ENCODE measurements at places on chromosomes 1 and 21.

- DNase-seq: peak; percentile 81
These were observed 470 bp downstream of the RPRD2 start for GRCh38 chr1:150364231-150365003.

- peak; percentile 50 for DNase-seq
These were observed 49.4 kb upstream of the KIAA1614 start for GRCh38 chr1:180863158-180863775.

DNA sequence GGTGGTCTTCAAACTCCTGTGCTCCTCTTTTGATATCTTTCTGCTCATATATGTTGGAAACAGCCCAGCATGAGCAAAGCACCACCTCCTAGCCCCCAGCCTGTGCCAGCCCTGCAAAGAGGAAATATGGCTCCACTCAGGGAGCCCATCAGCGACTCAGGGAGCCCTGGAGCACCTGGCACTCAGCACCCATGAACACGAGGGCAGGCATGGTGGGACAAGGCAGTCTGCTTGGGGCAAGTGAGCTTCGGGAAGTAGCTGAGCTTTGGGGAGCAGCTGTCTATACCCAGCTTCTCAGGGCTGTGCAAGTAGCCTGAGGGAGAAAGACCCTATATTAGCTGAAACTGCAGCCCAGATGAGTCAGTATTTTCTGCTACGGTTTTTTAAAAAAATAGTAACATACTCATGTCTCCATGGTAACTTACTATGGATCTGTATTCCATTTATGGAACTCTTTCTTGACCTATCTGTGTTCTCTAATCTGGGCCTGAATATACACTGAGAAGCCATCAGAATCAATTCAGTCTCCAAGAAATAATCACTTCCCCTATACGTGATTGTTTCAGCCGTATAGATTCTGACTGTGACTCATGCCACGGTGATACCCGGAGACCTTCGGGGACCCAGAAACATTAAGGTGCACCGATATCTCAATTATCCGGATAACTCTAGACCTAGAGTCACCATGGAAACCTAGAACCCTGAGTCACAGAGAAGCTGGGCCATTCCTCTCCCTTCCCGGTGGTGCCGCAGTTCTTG lies 1.5 kb upstream of the ETS2 start:
- no peak for DNase-seq

GRCh38 chr1:27360159-27361043 lies 6.4 kb downstream of the MAP3K6 start:
- DNase-seq: peak; percentile 66

DNA sequence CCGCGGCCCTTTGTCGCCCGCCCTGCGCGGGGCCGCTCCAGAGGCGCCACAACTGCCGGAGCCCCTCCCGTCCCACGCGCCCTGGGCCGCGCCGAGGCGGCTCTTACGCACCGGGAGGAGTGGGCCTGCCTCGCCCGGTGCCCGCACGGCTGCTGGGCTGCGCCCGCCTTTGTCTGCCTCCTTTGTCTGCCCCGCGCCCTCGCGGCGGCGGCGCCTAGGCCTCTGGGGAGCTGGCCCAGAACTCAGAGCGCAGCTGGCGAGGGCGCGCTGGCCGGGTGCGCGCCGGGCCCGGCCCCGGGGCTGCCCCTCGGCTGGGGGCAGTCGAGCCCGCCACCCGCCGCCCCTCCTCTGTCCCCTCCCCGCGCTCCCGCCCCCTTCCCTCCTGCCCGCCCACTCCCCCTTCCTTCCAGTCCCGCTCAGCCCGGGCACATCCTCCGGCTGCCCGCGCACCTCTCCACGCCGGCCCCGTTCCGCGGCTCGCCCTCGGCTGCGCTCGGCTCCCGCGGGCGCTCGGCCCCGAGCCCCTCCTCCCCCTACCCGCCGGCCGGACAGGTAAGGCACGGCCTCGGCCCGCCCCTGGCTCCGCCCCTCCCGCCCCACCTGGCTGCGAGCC lies at the start of gene DRAXIN:
Gene DRAXIN (plus strand): TSS at position 409 of the 613 bp plus-strand sequence. CDS start 14,549 bp downstream, outside the sequence.
- DNase-seq: no peak

GRCh38 chr1:200033511-200034261 lies 6.2 kb downstream of the NR5A2 start:
- DNase-seq: no peak

DNA sequence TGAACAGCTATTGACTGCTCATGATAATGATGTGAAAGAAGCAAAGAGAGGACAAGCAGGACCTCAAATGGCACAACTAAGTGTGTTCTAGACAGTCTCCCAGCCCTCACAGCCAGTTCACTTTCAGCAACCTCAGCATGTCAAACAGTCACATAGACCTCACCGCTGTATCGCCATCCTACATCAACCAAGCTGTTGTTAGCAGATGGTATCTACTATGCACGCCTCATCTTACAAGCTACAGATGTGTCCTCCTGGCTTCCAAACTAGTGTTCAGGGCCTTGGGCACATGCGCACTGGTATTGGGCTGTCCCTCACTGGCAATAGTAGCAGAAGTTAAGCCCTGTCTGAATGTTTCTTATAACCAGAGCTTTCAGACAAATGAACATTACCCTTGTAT lies 28.4 kb downstream of the EVI5 start:
- DNase-seq: no peak

- no peak for DNase-seq
These were observed 53.4 kb downstream of the UBR4 start for GRCh38 chr1:19156676-19157075.

- DNase-seq: peak; percentile 48
These were observed 940 bp upstream of the PLA2G2C start for GRCh38 chr1:20187103-20187812.

- no peak for DNase-seq
These were observed 30.0 kb downstream of the DLGAP3 start for GRCh38 chr1:34899471-34899870.

DNA sequence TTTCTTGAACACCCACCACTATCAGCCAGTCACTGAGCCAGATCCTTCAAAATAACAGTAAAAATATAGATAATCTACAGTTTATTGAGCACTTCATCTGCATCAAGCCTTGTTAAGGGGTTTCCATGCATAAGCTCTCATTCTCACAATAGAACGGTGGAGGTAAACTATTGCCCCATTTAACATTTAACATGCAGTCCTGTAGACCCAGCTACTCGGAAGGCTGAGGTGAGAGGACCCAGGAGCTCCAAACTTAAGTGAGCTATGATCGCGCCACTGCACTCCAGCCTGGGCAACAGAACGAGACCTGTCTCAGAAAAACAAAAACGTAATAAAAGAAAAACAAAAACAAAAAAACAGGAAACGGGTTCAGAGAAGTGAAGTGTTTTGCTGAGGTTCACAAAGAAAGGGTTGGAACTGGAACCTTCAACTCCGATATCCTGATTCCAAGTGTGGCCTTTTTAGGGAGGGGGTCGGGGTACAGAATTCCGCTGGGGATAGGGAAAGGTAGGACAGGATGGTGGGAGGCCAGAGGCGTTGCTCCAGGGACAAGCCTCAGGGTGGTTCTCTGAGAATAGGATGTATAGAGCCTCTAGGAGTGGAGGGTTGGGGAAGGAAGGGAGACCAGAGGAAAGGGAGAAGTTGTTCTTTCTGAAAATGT lies 11.6 kb upstream of the SESN2 start:
- DNase-seq: no peak

DNA sequence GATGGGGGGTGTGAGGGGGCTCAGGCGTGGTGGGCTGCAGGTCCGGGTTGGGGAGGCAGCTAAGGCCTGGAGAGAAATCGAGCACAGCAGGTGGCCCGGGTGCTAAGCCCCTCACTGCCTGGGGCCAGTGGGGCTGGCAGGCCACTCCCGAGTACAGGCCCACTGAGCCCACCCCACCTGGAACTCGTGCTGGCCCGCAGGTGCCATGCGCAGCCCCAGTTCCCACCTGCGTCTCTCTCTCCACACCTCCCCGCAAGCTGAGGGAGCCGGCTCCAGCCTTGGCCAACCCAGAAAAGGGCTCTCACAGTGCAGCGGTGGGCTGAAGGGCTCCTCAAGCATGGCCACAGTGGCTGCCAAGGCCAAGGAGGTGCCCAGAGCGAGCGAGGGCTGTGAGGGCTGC lies 1047.1 kb upstream of the ADGRL4 start:
- DNase-seq: no peak

GRCh38 chr1:150787455-150787854 lies 20.6 kb downstream of the CTSK start:
- no peak for DNase-seq

- DNase-seq: no peak
These were observed 34.4 kb upstream of the ID3 start for GRCh38 chr1:23593556-23594148.

DNA sequence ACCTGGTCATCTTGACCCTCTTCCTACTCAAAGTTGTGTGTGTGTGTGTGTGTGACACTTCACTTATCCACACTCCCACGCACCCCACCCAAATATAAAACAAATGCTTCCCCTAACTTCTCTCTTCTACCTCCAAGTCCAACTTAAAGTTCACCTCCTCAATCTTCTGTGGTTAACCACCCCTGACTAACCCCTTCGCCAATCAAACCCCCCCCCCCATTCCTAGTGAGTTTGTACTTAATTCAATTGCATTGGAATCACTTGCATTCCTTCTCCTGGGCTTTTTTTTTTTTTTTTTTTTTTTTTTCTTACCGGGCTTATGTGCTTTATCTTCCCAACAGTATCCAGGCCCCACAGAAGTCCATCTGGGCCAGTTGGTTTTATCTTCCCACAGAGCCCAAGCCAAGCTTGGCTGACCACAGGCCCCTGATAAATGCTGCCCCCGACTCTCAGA lies 78.4 kb downstream of the CD58 start:
- no peak for DNase-seq

GRCh38 chr21:36337099-36337509 lies 17.1 kb downstream of the MORC3 start:
- DNase-seq: no peak

DNA sequence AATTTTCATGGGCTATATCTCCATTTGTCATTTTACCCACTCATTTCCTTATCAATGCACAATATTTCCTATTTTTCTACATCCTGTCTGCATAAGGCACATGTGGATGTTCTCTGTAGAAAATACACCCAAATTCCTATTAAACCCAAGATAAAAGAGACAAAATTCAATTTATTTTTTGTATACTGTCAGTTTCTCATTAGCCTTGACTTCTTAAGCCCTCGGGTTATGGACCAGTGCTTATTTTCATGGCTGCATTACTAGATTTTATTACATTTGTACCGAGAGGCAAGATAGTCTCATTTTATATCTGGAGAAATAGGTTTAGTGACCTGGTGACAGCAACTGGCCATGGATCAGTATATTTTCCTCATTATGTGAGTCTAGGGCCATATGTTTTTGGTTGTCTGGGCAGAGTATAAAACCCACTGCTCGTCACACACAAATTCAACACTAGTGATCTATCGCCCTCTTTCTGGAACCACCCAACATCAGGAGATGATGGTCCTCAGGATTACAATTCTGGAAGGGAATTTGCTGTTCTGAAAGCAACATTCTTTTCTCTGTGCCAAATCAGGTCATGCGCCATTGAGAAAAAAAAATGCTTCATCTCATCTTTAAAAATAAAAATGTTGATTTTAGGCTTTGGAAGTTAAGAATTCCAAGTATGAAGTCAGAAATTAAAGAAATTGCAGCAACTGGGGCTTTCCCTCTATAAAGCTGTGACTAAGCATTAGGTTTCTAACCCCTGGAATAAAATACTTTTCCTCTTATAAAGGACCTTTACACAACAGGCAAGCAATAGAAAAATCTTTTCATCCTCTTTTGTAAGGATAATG lies 81.4 kb downstream of the ASTN1 start:
- no peak for DNase-seq

- DNase-seq: peak; percentile 54
These were observed 85.4 kb upstream of the CD53 start for GRCh38 chr1:110787328-110788071.

DNA sequence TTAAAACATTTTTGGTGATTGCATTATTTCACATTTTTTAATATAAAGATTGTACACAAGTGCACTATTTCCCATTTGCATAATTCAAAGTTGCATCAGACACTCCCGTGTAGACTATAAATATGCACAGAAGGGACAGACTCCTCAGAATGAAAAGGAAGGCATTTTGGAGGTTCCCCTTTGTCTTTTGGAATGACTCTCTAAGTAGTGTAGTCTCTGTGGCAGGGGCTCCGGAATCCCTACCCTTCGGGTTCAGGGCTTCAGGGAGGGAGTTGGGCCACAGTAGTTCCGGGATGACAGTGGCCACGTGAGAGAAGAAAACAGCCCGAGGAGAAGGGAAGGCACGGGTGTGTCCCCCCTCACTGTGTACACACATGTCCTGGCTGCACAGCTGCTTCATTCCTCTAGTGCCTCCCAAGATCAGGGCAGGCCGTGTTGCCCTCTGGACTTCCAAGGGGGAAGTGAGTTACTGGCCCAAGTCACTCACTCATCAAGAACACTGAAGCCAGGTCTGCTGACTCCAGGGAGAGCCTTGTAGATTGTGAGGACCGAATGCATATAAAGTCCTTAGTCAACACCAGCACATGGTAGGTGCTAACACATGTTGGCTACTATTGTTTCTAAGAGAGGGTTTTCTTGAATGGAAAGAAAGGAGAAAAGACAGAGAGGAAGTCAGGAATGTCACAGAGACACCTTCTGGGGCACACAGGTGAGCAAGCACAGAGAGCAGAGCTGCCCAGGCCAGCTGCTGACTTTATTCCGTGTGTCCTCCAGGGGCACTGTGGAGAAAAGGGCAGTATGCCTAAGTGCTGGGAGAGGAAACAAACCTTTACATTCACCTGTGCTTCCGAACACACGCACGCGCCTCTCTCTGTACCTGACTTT lies 39.8 kb downstream of the LHX4 start:
- DNase-seq: no peak
